ENCODE measurements at places on chromosomes 11 and 22.

DNA sequence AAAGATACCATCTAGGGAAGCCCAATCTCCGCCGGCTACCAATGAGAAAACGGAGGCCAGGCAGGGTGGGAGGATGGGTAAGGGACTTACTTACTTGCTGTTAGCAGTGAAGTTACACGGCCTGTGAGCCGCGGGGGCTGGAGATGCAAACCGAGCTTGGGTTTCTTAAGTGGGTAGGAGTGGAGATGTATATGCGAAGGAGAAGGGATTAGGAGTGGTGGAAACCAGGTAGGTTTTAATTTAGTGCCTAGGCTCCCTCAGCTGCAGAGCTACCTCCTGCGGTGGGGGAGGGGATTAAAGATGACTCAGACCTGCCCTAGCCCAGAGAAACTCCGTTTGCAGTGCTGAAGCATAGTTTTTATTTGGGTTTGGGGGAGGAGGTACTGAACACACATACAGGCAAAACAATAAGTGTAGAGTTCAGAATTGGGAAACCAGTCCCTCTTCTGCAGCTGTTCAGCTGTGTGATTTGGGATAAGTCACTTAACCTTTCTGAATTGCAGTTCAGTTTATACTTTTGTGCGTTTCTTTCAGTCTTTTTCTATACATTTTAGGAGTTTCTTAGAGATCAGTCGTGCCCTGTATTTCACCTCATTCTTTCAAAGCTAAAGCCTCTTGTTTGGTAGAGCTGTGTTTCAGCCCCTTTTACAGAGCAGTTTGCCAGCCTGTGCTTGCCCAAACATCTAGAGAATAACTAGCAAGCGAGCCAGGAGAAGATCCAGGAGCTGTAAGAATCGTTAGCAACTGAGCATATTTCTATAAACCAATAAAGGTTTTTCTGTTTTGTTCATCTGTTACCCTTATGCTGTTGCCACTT, 596 bp upstream of the TNRC6B start:
- DNase-seq = peak; percentile 61

GRCh38 chr22:21026783-21027692, 5.3 kb downstream of the SLC7A4 start:
- DNase-seq = no peak

GRCh38 chr22:25404928-25405816, 159.3 kb upstream of the GRK3 start:
- peak; percentile 49 for DNase-seq

DNA sequence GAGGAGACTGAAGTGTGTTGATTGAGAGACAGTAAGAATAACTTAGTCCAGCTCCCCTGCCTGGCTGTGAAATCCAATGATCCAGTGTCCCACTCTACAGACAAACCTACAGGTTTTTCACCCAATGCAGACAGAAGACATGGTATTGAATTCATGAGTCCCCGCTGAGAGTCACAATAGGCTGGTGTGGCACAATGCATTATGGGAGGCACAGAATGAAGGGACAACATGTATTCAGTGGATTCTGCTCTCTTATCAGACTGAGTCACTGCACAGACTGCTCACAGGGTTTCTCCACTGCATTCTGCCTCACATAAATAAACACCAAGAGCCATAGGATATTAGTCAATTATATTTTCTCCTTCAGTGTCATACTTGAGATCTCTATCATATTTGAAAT, 55.2 kb upstream of the TOP3B start:
- DNase-seq = no peak

DNA sequence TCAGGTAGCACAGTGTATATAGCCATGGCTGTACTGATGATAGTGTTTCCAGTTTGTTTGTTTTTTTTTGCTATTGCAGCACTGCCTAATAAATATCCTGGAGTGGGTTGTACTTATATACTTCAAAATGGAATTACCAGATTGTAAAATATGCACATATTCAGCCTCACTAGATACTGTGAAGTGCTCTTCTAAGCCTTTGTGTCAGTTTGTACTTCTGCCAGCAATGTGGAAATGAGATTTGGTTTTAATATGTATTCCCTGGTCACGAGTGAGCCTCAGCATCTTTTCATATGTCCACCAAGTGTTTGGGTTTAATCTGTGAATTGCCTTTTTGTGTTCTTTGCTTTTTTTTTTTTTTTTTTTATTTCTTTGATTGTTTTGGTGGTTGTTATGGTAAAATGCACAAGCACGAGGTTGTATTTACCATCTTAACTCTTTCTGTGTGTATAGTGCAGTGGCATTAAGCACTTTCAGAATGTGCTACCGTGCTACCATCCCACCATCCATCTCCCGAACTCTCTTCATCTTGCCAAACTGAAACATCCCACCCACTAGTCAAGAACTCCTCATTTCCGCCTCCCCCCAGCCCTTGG, 34.9 kb downstream of the ST3GAL4 start:
- no peak for DNase-seq

GRCh38 chr22:37397226-37397625, 30.1 kb downstream of the ELFN2 start:
- no peak for DNase-seq

DNA sequence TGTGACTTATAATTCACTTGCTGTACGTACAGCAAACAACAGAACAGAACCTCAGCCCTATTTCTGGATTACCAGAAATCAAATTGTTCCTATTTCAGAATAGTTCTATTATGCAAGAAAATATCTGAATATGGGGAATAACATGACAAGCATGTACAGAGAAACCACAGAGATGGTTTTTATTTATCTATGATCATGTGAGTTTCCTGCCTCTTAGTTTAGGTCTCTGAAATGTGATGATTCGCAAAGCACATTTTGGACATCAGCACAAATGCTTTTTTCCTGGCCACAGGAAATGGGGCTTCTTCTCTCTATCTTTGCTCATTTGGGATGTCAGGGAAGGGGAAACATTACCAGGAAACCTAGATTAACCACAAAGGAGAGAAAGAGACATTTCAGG, 266.7 kb upstream of the CTSC start:
- no peak for DNase-seq

- DNase-seq = no peak
These were observed 12.5 kb upstream of the LRRC10B start for GRCh38 chr11:61495801-61496601.

DNA sequence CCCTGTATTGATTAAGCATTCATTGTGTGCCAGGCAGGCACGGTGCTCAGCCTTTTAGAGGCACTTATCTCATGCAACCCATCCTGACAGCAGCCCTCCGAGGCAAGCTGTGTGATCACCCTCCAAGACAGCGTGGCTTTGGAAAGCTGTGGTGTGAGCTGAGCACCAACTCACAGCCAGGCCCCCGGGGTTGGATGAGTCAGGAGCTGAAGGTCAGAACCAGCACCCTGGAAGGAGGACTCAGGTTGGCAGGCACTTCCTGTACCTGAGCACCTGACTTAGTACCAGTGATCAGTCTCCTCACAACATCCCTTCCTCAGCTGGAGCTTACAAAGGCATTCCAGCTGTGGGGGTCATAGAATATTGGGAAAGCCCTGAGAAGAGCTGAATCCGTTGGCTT, 9.0 kb downstream of the PATZ1 start:
- DNase-seq = no peak

DNA sequence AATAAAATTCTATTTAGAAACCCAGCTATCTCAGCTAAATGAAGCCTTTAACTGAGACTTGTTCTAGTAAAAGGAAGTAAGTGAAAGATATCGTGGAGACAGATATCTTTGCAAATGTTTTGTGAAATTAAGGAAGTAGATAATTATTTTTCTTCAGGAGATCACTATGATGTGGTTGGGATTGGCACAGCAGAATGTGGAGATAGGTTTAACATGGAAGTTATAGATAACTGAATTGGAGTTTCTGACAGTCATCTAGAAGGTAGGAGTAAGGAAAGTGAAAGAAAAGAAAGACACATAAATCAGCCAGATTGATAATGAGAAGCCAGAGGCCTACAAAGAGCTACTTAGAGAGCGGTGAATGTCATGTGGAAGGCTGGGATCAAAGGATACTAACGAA, 4.7 kb upstream of the CASP5 start:
- peak; percentile 67 for DNase-seq

DNA sequence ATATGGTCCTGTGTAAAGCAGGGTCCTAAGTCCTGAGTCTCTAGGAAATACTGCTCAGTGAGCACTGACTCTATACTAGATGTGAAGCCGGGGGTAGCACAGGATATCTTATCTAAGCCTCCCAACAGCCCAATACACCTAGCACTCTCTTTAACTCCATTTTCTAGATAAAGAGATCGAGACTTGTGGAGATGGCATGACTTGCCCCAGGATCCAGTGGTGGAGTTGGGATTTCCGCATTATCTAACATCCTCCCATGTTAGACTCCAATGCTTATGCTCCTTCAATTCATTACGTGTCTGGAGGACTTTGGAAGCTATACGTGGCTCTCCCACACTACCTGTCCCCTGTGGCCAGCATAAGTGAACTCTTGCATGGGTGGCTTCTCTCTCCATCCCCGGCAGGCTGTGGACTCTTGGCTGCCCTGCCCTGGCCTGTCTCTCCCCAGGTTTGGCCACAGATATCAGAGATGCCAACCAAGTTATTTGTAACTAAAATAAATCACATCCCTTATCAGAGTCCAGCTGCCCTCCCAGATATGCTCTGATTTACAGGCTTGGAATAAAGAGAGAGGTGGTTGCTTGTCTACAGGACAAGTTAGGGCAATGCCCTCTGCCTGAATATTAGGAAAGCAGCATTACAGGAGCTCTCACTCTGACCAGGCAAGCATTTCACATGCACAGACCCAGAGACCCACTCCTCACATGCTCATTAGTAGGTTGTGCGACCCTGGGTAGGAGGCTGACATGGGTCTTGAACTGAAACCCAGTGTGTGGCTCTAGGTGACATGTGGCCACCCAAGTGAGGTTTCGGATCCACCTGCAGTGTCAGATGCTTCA, 4.5 kb downstream of the CD44 start:
- no peak for DNase-seq

GRCh38 chr11:2685566-2686359, 14.0 kb downstream of the KCNQ1OT1 start:
- DNase-seq = no peak

- DNase-seq = no peak
These were observed 5.0 kb downstream of the HSPA8 start for GRCh38 chr11:123056835-123057491.

DNA sequence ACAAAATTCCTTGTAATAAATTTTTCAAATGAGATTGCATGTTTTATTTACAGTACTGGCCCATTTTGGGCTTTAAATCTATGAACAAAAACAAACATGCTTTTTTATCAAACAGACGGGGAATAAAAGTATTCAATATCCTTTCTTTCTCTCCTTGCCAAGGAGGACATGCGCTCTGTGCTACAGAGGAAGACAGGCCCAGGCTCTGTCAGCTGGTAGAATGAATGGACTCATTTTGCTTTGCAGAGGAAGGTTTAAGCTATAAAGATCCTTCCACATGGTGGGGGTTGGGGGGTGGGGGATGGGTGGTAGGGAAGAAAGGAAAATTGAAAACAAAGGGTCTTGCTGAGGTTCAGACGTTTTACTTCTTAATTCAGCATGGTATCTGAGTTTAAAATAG, 575.6 kb downstream of the INSC start:
- no peak for DNase-seq

GRCh38 chr11:214083-214482, 6.6 kb downstream of the RIC8A start:
- DNase-seq = no peak

DNA sequence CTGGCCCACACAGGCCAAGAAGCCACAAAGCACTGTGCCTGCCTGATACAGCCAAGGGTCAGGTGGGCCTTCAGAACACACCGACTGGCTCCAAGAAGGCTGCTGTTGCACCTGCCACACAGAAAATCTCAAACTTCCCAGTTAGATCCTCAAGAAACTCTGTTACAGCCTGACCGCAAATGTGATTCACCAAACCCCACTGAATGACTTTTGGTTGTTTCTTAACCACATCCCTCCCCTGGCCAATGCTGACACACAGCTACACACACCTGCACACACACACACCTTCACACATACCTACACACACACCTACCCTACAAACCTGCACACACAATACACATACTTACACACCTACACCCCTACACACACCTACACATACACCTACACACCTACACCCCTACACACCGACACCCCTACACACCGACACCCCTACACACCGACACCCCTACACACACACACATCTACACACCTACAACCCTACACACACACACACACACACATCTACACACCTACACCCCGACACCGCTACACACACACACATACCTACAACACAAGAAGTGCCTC, 31.5 kb downstream of the CDKN1C start:
- DNase-seq = no peak

DNA sequence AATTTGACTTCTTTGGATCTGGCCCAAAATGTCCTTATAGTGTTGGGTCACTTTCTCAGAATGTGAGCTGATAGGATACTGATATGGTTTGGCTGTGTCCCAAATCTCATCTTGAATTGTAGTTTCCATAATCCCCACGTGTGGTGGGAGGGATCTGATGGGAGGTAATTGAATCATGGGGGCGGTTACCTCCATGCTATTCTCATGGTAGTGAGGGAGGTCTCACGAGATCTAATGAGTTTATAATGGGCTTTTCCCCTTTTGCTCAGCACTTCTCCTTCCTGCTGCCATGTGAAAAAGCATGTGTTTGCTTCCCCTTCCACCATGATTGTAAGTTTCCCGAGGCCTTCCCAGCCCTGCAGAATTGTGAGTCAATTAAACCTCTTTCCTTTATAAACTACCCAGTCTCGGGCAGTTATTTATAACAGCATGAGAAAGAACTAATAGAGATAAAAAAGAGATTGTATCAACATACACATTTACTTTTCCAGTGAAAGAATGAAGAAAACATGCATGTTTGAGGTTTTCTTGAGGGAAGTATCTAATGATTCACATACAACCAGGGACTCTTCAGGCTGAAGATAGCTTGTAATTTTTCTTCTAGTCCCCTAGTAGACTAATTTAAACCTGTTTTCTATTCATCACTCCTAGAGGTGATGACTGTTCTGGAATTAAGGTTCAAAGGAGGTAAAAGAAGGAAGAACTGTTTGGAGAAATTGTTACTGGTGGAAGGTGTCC, 17.3 kb upstream of the CSTF3 start:
- peak; percentile 66 for DNase-seq

- DNase-seq = no peak
These were observed 84.7 kb downstream of the CDKN1C start for GRCh38 chr11:2800655-2801531.

DNA sequence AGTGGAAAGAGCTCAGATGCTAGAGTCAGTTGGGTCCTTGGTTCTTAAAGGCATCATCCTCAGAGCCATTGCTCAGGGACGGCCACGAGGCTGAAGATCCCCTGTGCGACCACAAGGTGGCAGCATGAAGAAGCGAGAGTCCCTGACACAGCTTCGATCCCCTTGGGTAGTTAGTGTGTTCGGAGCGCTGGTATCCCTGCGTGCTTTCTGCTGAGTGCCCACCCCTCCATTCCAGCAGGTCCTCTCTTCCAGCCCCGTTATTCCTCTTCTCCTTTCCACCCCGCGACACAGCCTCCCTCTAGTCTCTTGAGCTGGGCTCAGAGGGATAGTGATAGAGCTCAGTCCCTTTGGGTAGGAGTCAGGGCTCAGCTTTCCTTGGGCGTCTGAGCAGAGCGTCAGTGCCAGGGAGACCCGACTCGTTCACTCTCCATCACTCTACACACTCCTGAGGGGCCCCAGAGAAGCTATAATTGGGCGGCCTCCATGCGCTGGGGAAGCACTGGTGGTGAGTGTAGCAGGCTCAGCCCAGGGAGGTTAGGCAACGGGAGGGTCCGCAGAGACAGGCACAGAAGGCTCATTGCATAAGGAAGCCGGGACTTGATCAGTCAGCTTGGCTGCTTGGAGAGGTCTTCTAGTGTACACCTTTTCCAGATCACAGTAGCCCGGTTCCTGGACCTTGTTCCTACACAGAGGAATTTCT, at the start of gene OR51D1:
OR51D1 (plus strand) TSS at position 516 of the 700 bp plus-strand sequence. CDS start 2,314 bp downstream, outside the sequence.
- DNase-seq = peak; percentile 71

All from KBM-7 (cell line).